Stimulated activated CD4-positive, alpha-beta T cell treated with anti-CD3 and anti-CD28 coated beads, TNF-alpha, amount 100 ng/mL, for 48 hours (primary cell): ENCODE measurements at places on chromosomes 13 and 19.

GRCh38 chr13:32548837-32549236 lies 10.2 kb upstream of the N4BP2L2 start:
- DNase-seq, result no peak

DNA sequence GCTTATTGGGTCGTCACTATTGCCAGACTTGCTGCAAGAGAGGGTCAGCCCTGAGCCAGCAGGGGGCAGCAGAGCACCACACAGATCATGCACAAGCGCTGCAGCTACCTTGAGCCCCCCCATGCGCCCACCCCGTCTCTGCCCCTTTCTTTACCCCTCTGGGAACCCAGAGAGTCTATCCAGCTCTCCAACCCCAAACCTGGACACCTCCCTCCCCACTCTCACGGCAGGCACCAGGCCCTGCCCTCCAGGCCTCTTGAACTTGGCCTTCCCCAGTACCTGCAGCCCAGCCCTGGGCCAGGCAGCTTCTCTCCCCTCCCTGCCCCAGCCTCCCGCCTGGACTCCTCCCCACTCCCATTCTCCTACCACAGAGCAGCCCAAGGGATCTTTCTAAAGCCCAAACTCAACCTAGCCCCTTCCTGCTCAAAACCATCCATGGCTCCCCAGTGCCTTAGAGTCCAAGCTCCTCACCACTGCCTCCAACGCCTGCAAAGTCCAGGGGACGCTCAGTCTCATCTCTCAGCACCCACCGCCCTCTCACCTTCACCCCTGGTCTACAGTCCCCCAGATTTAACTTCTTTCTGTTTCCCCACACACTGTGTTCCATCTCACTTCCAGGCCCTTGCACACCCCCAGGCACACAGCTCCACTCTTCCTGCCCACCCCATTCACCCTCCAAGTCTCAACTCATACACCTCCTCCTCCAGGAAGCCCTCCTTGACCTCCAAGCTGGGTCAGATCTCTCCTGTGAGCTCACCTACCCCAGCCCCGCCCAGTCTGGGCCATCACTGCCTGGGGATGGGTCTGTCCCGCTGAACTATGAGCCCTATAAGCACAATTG lies 9.4 kb upstream of the CEACAM16 start:
- peak; percentile 79 for DNase-seq

GRCh38 chr19:2260341-2260805 lies 4.2 kb upstream of the JSRP1 start:
- DNase-seq, result no peak

DNA sequence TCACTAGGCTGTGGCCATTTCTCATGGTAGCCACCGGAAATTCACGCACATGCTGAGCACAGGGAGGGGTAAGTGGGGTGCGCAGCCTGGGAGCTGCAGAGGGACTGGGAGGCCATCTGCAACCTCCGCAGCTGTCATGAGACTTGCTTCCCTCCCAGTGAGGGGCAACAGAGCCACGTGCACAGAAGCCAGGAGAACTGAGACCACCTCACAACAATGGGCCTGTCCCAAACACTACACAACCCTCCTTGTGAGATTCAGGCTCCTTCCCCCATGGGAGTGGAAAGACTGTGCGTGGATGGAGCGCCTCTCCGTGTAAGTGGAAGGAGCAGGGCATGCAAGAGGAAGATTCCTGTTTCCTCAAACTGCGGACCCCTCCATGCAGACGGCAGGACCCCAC lies 8.8 kb downstream of the C3 start:
- DNase-seq, result no peak

- DNase-seq, result no peak
These were observed 25.2 kb upstream of the UBL3 start for GRCh38 chr13:29875646-29876045.

DNA sequence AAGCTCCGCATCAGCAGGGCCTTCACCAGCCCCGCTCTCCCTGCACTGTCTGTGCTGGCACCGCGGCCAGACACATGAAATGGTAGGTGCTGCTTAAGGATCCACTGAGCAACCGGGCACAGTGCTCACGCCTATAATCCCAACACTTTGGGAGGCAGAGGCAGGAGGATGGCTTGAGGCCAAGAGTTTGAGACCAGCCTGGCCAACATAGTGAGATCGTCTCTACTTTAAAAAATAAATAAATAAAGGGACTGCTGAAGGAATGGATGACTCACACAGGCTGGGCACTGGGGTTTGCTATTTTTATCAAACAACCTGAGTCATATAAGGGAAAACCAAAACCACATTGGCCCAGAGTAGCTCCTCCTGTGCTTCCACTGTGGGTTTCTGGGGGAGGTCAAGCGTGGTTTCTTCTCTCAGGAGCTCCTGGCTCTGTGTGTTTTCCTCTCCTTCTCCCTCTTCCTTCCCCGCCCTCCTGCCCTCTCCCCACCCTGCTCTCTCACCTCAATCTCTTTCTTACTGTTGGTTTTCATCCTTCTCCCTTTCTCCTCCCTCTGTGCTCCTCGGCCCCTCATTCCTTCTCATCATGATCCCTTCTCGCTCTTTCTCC lies 21.3 kb downstream of the VRK3 start:
- peak; percentile 18 for DNase-seq

- DNase-seq, result no peak
These were observed 259.4 kb upstream of the DACH1 start for GRCh38 chr13:72126424-72126823.

GRCh38 chr19:56476093-56476492 lies 1.1 kb downstream of the ZNF667 start:
- no peak for DNase-seq

DNA sequence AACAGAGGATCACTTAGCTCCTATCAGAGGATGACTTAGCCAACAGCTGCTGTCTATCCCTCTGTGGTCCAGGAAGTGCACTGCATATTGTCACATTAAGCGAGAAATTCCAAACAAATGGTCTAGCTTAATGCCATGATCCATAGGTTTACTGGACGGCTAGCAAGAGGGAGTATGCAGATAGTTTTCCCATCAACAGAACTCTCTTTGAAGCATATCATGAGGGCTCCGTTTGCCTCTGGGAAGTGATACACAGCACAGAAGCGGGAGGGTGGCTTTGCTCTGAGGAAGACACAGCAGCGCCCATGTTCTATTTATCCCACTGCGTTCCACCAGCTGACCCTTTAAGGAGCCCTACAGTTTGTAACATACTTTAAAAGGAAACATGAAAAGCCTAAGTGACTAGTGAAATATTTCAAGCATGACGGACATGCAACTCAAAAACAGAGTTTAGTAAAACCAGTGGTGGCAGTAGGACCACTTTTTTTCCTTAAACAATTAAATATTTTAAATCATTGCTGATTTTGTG lies 52.7 kb downstream of the COL4A1 start:
- no peak for DNase-seq

- DNase-seq, result no peak
These were observed 1.1 kb upstream of the NR2F6 start for GRCh38 chr19:17246681-17247425.

DNA sequence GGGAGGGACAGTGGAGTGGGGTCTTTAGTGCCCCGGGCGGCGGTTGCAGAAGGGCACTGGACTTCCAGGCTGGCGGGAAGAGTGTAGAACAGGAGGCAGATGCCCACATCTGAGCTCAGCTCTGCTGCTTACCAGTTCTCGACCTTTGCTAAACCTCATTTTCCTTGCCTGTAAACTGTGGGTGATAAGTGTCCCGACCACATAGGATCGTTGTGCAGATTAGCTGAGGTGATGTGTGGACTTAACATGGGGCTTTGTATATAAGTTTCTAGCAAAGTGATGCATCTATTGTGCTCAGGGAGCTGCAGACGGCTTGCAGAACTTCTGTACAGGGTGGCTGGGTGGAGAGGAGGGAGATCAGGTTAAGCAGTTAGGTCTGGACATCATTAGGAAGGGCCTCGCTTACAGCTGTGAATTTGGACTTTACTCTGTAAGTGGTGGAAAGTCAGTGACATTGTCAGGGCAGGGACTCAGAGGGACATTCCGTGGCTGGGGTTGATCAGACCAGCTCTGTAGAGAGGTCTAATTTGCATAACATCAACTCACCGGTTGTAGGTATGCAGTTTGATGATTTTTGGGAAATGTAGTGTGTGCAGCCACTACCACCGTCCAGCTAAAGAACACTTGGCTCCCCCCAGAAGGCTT lies 70.0 kb downstream of the SPATA13 start:
- no peak for DNase-seq

DNA sequence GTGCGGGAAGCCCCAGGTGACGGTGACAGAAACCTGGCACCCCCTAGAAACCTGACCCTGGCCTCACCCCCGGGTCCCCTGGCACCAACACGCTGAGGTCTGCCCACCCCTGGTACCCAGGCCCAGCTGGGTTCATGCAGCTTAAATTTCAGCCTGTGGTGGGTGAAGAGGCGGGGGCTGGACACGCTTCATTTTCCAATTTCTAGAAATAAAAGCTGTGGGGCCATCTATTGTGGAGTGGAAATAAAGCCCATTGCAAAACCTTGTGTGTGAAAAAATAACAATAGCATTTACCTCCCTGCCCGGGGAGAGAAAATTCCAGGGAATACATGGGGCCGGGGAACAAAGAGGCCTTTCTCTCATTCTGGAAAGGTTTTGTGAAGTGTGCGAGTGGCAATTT lies 7.5 kb upstream of the FUT5 start:
- DNase-seq, result no peak

DNA sequence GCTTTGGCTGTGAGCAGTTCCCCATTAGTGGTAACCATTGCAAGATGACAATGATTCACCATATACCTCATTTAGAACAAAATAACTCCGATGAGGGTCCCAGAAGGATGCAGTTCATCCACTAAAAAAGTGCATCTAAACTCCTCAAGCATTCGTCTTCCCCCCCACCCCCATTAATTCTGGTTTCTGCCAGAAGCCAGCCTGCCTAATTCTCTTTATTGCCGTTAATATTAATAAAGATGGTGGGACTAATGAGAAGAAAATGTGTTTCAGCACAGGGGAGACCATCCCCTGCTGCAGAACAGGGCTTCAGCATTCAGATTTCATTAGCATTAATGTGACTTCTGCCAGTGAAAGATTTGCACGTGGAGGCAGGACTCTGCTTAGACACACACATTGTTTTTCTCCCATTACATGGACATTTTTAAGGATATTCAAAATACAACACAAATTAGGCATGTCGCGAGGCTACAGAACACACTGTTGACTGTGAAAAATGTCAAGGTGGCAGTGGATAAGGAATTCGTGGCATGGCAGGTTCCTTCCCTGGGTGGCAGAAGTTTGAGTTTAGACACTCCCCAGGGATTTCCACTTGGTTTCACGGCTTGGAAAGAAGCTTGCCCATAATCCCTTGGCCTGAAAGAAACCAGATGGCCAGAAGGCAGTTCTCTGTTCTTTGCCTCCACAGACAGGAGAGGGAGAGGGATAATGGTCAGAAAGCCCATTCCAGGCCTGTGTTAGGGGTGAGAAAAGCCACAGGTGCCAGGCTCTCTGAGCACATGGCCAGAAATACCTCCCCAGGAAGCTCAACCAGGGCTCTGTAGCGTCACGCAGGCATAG lies 236.5 kb downstream of the FOXO1 start:
- no peak for DNase-seq

GRCh38 chr13:29621051-29621800 lies 25.7 kb upstream of the SLC7A1 start:
- no peak for DNase-seq

GRCh38 chr13:79457390-79457789 lies 23.6 kb upstream of the NDFIP2 start:
- DNase-seq, result no peak
